ENCODE measurements at places on chromosomes 5 and 9. TPM values are rescaled to one million over a fixed set of nuclear protein-coding genes. Genes with fewer than 3 reads are reported as not detected.

GRCh38 chr9:96156171-96156974 lies 145.6 kb downstream of the HSD17B3 start:
- no peak for DNase-seq

DNA sequence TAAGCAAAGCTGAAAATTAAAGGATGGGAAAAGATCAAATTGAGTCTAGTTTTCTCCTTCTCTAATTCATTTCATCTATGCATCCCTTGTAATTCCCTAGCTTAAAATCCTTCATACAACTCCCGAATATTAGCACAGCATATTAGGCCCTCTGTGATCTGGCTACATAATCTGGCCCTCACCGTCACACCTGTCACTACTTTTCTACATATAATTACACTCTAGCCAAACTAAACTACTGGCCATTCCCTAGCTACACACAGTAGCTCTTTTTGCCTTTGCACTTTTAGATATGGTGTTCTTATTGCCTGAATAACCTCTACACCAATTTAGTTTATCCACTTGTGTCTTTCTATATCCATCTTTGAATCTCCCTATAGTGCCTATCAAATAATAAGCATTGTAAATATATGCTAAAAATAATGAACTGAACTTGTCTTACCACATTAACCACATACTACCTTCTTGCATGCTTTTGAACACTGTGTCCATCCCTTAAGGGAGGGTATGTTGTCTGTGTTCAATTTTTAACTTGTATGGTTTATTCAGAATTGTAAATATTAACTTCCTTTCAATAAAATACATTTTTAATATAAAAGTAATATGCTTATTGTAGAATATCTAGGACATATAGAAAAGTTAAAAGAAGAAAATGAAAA lies 15.9 kb downstream of the RANBP6 start:
- DNase-seq = no peak

DNA sequence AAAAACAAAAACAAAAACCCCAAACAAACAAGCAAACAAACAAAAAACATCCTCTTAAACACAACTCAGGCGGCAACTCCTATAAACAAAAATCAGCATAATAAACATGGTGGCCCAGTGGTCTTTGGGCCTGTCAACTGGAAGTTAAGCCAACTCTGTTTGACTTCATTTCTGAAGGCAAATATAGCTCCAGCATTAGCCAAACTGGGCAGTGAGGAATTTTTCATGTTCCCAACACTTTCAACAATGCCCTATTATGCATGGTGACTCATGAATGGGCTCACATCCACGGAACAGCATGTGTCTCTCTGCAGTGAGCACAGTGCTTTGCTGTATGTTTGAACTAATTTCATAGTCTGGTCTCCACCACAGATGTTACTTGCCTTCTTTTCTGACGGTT lies 143.9 kb upstream of the STC2 start:
- DNase-seq = peak; percentile 97

DNA sequence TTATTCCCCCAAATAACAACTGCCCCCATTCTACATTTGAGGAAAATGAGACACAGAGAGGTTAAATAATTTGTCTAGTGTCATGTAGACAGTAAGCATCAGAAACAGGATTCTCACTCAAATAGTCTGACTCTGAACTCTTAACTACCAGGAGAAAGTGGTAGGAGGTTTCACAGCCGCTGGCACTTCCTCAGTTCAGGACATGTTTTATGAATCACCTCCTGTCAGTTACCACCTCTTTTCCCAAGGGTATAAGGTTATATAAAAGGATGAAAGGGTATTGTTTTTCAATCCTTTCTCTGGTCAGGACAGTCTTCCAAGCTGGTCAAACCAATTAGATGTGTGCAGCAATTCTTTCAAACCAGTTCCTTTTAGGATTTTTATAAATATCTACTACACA lies 52.1 kb downstream of the TSSK1B start:
- DNase-seq = peak; percentile 73

- peak; percentile 77 for DNase-seq
These were observed 424.1 kb upstream of the KIF2A start for GRCh38 chr5:61881821-61882487.

GRCh38 chr5:157520911-157521703 lies 54.5 kb downstream of the ADAM19 start:
- peak; percentile 81 for DNase-seq

Gene DNAJB5
- total RNA-seq = 9.5 TPM

Gene HTR4
- not detected for total RNA-seq

Gene GAPVD1
- total RNA-seq = 37.6 TPM

Gene UBTD2
- 15.5 TPM for total RNA-seq

Gene PCDHGA6
- 0.20 TPM for total RNA-seq

Data from HT1080 (cell line).